ENCODE measurements at places on chromosomes 3 and 15.

DNA sequence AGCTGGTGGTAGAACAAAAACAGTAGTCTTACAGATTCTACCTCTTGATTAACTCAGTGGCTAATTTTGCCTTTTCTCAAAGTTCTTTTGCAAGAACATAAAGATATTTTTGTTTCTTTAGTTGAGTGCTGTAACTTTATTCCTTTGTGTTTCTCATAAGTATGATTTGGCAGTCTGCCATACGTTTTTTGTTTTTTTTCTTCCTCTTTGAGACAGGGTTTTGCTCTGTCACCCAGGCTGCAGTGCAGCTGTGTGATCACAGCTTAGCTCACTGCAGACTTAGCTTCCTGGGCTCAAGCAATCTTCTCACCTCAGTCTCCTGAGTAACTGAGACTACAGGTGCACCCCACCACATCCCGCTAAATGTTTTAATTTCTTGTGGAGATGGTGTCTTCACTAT, 22.4 kb downstream of the B3GNT5 start:
- no peak for DNase-seq

GRCh38 chr15:78225783-78226541, 8.4 kb downstream of the ACSBG1 start:
- DNase-seq: no peak

- DNase-seq: no peak
These were observed 70.2 kb upstream of the GADL1 start for GRCh38 chr3:30964612-30965011.

GRCh38 chr3:155963570-155963969, 93.1 kb downstream of the GMPS start:
- DNase-seq: no peak

GRCh38 chr3:12455740-12456139, 28.5 kb upstream of the TSEN2 start:
- DNase-seq: peak; percentile 34

DNA sequence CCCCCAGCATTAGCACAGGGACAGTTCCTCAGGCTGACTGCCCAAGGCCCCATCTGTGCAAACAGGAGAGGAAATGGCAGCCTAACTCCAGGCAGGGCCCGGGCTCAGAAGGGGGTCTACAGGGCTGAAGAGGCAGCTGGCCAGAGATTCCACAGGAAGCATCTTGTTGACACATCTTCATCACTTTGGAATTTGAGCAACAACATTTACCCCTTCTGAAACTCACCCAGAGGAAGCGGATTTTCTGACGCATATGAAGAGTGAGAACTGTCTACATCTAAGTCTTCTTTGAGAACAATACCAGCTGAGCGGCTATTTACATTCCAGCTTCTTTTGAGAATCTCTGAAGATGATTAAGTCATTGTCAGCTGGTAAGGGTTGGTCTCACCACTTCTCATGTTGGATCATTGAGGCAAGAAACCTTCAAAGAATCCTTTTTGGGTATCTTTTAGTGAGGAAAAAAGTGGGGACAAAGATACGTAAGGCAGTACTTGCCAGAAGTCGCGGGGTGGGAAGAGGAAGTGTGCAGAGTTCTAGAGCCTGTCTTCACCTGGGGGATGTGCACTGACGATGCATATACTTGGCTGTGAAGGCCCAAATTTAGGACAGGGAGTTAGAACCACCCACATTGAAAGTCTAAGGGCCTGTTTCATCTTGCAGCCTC, 25.4 kb upstream of the SRP14 start:
- peak; percentile 21 for DNase-seq

DNA sequence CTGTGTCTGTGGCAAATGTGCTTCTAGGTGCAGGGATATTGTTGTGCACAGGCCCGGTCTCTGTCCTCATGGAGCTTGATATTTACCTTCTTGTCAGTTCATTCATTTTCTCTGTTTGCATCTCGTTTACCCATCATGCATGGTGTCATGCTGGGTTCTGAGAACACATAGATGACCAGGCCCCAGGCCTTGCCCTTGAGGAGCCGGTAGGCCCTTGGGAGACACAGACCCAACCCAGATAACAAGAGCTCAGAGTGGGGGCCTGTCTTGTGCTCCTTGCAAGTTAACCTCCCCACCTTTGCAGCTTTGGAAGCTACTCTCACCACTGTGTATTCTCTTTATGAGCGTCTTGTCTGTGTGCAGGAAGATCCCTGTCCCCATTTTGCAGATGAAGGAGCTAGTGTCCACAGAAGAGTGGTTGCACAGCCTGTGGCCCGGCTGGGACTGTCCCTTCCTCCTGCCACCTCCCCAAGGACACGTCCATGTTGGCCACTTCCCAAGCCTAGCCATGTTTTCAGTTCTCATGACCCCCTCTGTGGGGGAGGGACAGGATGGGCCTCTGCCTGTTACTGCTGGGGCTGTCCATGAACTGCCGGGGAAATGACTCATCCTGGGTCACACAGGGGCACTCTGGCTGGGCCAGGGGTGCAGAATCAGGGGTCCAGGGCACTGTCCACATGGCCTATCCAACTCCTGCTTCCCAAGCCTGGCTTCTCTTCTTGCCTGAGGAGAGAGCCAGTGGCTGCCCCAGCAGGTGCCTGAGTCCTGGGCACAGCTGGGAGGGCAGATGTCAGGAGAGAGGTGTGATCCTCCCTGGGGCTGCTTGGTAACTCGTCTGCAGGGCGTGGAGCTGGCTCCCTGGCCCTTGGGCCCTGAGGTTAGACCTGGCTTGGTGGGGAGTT, 3.4 kb downstream of the SNX33 start:
- DNase-seq: no peak

- DNase-seq: no peak
These were observed 44.2 kb upstream of the TIPARP start for GRCh38 chr3:156630081-156630772.

DNA sequence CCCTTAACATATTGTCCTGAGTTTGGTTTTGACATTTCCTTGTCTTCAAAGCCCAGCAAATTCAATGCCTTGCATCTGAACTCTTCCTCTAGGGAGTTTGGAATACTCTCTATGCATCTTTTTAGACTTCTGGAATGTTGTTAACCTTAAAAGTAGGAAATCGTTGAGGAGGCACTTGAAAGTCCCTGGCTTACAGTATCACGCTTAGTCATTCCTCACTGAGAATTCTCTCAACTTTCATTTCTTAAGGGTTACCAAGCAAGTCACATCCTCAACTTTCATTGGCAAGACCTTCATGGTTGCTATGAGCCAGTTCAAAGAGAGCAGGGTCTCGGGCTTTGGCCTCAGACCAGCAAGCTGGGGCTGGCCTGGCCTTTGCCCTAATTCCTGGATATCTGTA, 89.9 kb downstream of the ASB7 start:
- DNase-seq: no peak

DNA sequence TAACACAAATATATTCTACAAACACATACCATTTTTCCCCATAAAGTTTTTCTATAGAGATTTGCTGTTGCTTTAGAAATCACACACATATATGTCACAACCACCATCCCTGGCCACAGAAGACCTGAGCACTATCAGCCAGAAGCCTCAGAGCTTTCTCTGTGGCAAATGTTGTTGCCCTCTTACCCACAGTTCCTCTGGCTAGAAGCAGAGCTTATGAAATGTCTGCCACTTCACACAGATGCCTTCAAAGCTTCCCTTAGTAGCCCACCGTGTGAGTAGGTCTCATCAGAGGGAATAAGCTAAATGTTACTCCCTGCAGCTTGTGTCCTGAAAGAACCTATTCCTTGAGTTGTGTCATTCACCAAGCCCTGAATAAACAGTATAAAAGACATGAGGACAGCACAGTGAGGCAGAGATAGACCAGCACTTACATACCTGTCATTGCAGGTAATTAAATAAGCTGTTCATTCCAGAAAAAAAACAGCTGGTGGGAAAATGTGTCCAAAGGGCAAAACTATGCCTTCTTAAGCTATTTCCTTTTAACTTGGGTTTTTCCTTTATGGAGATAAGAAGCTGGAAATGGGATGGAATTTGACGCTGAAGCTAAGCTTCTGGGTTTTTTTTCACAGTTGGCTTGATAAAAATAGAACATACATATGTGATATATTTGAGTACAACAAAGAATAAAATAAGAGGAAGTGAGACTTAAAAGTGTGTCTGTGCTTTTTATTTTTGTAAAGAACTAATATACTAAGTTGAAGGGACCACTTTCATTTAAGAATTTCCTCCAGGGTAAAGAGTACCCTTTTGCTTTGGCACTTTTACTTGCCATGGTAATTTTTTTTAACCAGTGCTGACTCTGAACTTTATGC, 391.4 kb downstream of the KCNH8 start:
- no peak for DNase-seq

DNA sequence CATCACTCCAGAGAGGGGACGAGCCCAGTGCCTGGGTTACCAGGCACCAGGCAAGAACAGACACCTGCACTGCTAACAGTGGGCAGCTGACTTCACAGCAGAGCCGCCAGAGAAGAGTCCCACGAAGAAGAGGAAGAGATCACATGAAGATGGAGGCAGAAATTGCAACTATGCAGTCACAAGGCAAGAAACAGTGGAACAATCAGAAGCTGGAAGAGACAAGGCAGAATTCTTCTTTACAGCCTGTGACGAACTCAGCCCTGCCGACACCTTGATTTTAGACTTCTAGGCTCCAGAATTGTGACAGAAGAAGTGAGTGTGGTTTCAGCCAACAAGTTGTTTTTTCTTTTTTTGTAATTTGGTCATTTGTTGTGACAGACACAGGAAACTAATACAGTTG, 59.2 kb downstream of the IL12A start:
- DNase-seq: no peak

GRCh38 chr15:80567721-80568157, 127.4 kb upstream of the ABHD17C start:
- no peak for DNase-seq

DNA sequence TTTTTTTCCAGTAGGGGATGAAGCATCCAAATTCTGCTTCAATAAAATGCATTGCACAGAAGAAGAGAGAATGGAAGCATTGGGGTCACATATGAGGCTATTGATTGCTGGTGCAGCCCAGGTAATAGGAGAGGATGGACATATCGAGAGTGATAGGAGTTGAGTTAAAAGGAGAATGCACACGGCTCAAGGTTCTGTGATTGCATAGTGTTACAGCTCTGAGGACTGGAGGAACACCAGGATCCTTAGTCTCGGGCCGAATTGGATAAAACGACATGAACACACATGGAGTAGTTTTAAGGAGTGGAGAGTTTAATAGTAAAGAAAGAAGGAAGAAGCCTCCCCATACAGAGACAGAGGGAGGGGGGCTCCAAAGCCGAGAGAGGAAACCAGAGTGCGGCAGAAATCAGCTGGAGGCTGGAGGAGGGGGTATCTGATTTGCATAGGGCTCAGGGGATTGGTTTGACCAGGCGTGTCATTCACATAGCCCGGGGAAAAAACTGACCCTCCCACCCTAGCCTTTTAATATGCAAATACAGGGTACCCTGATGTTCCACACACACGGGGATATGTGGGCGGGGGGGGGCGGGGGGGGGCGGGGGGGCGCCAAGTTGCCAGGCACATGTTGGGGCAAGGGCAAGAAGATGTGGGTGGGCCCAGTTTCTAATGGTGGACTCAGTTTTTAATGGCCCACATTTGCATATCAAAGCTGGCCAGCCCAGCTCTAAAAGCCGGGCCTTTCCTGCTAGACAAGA, 156.9 kb downstream of the AGBL1 start:
- no peak for DNase-seq

DNA sequence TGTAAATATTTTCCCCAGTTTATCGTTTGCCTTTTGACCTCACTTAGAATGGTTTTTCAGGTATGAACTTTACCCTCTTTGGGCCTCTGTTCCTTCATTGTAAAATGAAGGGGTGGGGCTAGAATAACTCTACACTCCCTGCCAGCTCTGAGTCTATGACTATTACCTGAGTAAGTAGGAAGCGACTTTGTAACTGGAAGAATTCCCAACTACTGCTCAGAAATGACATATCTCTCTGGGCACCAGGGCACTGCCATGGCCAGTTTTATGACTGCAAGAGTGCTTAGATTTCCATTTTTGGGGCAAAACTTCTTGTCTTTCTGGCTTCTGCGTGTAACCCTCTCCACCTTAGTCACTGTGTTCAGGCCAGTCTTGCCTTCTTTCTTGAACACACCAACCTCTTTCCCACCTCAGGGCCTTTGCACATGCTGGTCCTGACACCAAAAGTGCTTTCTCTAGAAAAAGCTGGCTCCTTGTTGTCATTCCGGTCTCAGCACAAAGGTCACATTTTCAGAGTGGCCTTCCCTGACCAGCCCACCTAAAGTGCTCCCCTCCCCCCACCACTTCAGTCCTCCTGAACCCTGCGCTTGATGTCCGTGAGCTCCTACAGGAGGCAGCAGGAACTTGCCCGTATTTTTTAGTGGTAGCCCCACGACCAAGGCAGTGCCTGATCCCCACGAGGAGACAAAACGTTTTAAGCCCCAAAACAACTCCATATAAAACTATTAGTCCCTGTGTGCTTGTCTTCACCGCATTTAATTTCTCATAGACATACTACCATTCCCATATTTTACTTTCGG, 25.6 kb downstream of the CDCP1 start:
- DNase-seq: no peak

GRCh38 chr3:8959668-8960067, 3.6 kb downstream of the RAD18 start:
- no peak for DNase-seq

GRCh38 chr15:44804298-44805046, 68.1 kb downstream of the TRIM69 start:
- no peak for DNase-seq

DNA sequence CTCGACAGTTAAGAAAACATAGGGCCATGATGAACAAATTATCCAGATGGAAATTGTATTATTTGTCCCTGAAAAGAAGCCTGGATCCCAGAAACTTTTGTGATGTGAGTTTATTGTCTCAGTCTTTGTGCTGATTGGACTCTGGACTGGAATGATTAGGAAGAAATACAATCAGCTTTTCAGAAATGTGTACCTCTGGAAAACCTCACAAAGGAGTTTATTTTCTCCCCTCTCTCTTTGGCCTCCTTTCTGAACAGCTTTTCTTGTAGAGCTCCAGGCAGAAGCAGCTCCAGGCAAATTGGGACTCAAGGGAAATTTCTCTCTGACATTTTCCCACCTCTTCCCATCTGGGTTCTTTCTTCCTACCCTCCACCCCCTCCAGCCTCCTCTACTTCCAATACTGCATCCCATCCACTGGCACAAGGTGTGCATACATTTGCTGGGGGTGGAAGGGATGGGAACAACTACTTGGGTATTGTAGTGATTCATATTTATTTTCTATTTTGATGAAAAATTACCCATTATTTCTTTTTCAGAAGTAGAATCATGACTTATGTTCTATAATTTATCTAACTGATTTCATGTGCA, 119.7 kb downstream of the CD47 start:
- no peak for DNase-seq

DNA sequence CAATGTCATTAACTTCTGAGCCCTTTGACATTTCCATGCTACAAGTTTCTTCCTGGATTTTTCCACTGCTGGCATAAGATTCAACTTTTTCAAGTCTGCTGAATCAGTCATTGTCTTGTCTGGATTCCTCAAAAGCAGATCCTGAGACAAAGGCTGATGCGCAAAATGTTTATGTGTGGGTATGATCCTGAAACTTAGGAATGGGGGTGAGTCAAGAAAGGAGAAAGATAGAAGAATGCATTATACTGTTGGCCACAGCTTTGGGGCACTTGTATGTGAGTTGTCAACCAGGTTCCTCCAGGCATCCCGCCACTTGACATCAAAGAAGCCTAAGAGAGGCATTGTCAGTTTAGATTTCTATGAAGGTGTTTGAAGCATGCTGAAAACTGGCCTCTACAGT, 50.4 kb downstream of the FOXB1 start:
- no peak for DNase-seq

Data from activated effector memory CD4-positive, alpha-beta T cell treated with anti-CD3 and anti-CD28 coated beads, Interleukin-2, amount 50 U/mL, for 16 hours (primary cell).